CD4-positive, alpha-beta T cell treated with Interleukin-6 for 4 hours (primary cell): ENCODE measurements at places on chromosomes 5 and 9.

- no peak for DNase-seq
Measured at GRCh38 chr5:39186289-39186688, 33.1 kb downstream of the FYB1 start.

- no peak for DNase-seq
Measured at GRCh38 chr5:151094852-151095245, 14.0 kb upstream of the TNIP1 start.

DNA sequence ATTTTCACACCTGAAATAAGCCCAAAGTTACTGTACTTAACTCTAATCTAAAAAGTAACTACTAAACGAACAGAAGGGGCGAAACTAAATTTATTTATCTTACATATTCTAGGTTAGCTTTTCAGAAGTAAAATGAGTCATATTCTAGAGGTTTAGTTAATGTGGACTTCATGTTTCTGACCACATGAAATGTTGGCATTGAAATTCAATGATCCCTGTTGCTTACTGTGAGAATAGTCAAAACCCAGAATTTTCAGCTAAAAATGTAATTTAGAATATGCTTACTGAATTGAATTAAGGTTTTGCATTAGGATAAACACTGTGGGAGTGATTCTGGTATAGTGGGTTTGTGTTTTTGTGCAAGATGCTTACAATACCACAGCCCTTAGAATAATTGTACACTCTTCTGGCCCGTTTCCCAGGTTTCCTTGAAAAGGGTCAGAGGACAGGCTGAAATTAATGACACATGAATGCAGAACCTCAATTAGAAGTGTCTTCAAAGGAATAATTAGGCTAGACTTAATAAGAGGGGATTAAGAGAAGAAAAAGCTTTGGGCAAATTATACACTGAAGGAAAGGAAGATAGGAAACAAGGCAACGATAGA lies 1.4 kb upstream of the SNX18 start:
- no peak for DNase-seq

GRCh38 chr5:17079562-17079961 lies 137.9 kb upstream of the BASP1 start:
- DNase-seq: no peak

GRCh38 chr5:115079924-115080623 lies 89.6 kb downstream of the TRIM36 start:
- DNase-seq: no peak

DNA sequence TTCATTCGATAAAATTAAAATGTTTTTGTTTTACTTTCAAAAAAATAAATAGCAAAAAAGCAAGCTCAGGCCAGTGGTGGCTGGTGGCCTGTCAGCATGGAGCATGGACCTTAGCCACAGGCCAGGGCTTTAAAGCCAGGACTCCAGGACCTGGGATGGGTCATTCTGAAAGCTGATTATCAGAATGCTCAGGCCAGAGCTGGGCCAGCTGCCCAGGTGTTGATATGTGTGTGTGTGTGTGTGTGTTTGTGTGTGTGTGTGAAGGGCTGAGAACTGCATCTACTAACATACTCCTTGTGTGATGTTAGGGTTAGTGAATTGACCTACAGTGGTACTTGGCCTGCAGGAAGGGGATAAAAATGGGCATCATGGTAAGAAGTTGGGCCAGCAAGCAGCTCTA lies 21.5 kb downstream of the PALM2AKAP2 start:
- DNase-seq: no peak

DNA sequence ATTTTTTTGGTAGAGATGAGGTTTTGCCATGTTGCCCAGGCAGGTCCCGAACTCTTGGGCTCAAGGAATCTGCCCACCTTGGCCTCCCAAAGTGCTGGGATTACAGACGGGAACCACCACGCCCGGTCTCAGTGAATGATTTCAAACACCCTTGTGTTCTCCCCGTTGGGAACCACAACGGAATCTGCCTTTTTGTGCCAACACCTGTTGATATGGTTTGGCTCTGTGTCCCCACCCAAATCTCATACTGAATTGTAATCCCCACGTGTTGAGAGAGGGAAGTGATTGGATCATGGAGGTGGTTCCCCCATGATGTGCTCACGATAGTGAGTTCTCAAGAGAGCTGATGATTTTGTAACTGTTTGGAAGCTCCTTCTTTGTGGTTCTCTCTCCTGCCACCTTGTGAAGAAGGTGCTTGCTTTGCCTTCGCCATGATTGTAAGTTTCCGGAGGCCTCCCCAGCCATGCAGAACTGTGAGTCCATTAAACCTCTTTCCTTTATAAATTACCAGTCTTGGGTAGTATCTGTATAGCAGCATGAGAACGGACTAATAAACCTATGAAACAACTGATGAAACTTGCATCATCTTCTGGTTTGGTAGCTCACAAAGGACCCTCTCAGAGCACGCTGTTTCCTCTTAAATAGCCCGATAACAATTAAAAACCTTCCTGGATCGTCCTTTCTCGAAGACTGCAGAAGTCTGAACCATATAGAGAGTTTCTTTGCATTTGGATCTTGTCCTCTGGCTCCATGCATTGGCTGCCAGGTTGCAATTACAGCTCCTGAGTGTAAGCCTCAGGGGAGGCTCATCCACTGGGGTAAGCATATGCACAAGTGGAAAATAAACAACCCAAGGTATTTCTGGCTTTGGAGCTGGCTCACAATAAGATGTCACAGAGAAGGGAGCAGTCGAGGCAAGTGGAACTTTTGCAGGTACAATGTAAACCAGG lies 91.5 kb downstream of the SPRY4 start:
- DNase-seq: no peak

DNA sequence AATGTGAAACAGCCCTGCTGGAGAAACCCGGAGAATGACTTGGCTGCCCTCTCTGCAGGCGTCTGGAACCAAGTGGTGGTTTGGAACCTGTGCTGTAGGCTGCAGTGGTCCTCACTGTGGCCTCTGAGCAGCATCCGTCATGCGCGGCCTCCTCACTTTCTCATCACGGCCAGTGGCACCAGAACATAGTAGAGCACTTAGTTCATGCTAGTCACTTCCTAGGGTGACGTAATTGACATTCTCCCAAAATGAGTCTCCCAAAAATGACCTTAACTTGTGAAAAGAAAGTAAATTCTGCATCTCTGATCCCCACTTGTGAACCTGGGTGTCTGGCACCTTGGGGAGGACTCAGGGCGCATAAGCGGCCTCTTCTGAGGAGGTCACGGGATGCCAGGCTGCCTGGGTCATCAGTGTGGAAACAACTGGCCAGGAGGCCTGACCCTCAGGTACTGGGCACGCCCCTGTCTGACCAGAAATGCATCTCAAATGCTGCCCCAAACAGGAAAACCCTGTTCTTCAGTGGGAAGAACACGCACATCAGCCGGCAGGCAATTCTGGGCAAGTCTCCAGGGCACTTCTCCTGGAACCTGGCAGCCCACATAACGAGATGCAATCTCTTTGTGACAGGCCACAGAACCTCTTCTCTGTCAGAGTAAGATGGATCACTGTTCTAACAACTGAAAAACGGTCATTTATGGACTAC lies 36.6 kb upstream of the SPTLC1 start:
- no peak for DNase-seq

DNA sequence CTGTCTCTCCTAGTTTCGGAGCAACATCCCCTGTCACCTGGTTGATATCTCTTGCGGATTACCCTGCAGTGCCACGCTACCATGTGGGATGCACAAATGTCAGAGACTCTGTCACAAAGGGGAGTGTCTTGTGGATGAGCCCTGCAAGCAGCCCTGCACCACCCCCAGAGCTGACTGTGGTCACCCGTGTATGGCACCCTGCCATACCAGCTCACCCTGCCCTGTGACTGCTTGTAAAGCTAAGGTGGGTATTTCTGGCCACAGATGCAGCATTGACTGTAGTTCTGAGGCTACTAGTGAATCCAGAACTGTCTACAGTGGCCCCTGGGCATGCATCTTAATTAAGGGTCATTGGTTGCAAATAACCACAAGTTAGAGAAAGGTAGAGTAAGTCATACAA lies 50.8 kb downstream of the AQP7 start:
- DNase-seq: no peak

DNA sequence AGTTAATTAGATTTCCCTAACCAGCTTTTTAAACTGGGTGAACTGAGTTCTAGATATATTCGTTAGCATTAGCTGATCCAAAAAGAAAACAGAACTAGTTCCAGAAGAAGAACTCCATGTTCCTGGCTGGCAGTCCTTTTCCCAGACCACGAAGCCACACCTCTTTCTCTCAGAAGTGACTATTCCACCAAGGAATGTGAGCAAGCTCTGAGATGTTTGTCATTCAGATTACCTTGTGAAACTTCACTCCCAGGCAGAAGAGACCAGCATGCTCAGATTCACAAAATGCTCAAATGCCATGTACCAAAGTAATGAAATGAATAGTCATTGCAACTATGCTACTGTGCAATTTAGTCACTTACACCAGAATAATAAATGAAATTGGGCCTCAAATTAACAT lies 4.4 kb upstream of the SSBP2 start:
- DNase-seq: no peak

DNA sequence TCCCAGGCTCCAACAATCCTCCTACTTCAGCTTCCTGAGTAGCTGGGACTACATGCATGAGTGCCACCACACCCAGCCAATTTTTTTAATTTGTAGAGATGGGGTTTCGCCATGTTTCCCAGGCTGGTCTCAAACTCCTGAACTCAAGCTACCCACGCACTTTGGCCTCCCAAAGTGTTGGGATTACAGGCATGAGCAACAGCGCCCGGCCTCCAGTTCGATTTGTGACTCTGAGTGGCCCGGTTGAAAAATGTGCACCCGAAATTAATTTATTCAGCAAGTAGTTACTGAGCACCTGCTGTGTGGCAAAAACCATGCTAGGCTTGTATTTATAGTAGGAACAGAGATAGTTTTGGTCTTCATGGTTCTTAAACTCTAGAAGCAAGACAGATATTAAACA lies 58.3 kb downstream of the MVB12B start:
- DNase-seq: no peak

DNA sequence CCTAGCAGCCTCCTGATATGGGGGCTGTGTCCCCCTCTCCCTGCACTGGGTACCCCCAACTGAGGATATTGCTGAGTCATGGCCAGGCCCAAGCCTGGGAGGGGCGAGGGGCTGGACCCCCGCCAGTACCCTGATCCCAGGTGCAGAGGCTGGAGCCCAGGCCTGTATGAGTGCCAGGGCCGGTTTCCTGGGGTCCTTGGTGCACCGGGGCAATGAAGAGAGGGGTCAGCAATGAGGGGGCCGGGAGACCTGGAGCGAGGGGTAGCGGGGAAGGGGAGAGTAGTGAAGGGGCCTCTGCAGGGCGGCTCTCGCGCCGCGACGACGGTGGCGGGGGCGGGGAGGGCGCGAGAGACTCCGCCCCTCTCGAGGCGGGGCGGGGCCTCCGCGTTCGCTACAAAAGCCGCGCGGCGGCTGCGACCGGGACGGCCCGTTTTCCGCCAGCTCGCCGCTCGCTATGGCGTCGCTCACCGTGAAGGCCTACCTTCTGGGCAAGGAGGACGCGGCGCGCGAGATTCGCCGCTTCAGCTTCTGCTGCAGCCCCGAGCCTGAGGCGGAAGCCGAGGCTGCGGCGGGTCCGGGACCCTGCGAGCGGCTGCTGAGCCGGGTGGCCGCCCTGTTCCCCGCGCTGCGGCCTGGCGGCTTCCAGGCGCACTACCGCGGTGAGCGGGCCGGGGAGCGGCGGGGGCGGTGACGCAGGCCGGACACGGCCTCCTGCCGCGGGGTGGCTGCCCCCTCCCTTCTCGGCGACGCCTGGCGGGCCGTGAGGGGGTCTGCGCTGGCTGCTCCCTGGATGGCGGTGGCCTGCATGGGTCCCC lies at the start of gene SQSTM1:
TSS of gene SQSTM1 (plus strand) at position 423 of the 815 bp plus-strand sequence. CDS start at position 455, 32 bp downstream.
- peak; percentile 81 for DNase-seq

DNA sequence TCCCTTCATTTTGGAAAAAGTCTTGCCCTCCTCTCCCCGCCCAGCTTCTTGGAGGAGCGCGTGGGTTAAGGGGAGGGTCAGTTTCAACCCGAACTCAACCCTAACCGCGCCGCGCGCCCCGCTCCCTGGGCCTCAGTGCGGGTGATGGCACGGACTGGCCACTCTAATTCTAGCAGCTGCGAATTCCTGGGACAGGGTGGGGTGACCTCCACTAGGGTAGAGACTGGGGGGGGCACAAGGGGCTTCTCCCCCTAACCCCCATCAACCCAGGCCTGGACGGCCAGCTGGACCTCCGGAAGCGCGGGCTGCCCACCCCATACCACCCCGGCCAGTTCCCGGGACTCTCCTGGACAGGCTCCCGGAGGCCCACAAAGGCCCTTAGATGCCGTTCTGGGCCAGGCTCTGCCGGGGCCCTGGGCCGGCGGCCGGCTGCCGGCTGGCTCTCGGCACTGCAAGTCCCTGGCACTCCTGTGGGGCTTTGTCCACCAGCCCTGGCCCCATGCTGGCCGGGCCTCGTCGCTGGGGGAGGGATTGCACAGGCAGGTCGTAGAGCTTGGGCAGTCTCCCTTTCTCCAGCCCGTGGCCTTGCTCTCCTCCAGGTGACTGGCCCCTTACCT lies 7.2 kb upstream of the PSD2 start:
- DNase-seq: no peak

DNA sequence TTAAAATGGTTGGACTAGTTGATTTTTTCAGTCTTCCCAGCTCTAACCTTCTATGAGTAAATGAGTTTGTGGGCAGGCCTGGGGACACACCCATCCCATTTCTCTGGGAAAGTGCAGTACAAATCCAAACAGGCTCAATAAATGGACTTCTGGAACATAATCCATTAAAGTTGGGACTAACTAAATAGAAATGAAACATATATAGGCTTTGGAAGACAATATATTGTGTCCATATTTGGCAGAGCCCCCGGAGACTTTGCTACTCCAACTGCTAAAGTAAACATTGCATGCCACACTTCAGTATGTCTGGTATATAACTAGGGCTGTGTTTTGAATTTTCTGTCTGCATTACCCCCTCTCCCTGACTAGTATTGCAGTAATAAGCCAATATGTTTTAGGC lies 191.4 kb upstream of the DAB2 start:
- no peak for DNase-seq

- no peak for DNase-seq
Measured at GRCh38 chr5:60066502-60066901, 173.0 kb upstream of the PDE4D start.

- DNase-seq: no peak
Measured at GRCh38 chr5:36178524-36178890, 26.6 kb downstream of the SKP2 start.

DNA sequence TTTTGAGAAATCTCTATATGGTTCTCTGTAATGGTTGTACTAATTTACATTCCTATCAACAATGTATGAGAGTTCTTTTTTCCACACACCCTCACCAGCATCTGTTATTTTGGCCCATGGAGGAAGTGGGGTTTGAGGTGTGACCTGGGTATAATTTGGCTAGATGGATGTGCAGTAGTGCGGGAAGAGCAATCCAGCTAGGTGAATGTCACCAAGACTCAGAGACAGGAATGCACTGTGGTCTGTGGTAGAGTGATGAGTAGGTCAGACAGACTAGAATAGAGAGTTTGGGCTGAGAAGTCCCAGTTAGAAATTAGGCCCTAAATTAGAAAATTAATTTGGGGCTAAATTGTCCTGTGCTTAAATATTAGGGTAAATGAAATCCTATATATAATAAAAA lies 32.8 kb upstream of the PIP5K1B start:
- no peak for DNase-seq

- no peak for DNase-seq
Measured at GRCh38 chr5:60852940-60853339, 8.9 kb upstream of the ELOVL7 start.

GRCh38 chr5:146284016-146284415 lies 54.6 kb upstream of the POU4F3 start:
- no peak for DNase-seq
